ENCODE measurements at places on chromosomes 11 and 22.

DNA sequence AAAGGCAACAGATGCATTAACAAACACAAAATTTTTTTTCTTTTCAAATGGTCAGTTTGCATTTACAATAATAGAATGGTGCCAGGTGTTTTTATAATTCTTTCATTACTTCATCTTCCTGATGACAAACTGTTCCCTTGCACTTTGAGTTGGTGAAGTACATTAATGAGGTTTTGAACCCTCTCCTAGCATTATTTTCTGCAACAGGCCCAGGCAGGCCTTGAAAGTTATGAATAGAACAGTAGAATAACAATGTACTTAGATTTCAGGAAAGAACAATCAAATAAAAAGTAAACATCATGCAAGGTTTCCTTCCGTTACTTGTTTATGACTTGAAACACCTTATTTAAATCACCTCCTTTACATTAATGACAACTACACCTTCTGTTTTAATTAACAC, 9.6 kb downstream of the BTG4 start:
- DNase-seq, result no peak

GRCh38 chr11:107706531-107706930, 5.3 kb downstream of the SLN start:
- no peak for DNase-seq

GRCh38 chr11:120020486-120020885, 117.4 kb downstream of the TRIM29 start:
- no peak for DNase-seq

DNA sequence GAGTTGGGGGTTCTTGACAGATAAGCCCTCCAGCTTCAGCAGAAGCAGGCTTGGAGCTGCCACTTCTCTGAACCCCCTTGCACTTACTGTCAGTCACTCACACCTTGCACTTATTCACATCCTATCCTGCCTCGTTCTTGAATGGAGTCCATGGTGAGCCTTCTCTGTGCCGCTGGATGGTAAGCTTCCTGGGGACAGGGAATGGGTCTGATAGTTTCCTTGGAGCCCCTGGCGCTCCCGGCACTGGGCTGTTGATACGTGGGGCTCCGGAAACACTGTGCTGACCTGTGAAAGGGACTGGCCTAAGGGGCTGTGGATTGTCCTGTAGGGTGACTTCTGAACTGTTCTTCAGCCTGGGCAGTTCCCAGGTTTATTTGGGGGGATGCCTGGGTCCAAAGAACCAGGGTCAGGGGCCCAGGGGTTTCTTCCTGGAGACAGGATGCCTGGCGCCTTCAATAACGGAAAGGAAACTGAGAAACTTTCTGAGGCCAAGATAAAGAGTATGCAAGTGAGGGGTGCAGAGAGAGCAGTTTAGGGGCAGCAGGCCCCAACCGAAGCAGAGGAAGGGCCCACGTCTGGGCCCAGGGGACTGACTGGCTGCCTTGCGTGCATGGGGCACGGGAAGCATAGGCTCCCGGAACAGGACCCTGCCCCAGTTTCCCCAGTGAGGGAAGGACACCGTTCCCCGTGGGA, 709 bp upstream of the ST3GAL4 start:
- no peak for DNase-seq

- DNase-seq, result no peak
These were observed 4.9 kb downstream of the STIM1 start for GRCh38 chr11:3860375-3860774.

DNA sequence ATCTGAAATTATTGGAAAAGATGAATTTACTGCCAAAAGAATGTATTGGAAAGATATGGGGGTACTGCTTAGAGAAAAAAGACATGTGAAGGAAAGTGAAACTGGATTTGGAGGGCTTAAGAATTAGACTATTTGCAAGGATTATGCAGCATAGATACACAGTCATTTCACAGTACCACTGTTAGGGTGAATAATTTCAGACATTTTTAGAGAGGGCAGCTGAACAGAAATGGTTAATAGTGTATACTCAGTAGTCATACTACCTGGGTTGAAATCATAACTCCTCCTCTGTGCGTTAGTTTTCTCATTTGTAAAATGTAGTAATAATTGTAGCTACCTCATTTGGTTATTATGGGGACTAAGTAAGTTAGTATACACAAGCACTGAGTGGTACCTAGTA, 33.0 kb downstream of the GAS2 start:
- DNase-seq, result no peak

DNA sequence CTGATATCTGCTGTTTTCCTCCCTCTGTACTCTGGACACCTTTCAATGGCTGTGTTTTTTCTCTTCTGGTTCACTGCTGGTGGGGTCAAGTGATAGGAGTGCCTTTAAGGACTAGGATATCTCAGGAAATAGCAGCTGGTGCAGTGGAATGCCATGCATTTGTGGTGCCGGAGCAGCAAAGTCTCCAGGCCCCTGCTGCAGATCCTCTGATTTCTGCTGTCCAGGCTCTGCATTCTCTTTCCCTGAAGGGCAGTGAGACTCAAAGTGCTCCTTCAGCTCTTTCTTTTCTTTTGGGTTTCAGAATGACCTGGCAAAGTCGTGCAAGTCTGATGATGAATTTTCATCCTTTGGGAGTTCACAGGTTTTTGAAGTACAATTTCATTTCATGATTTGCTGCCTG, 774.3 kb downstream of the FAM181B start:
- no peak for DNase-seq

GRCh38 chr11:129788278-129788677, 27.4 kb upstream of the TMEM45B start:
- DNase-seq, result no peak

- no peak for DNase-seq
These were observed 10.4 kb downstream of the AP1B1 start for GRCh38 chr22:29377979-29378378.

DNA sequence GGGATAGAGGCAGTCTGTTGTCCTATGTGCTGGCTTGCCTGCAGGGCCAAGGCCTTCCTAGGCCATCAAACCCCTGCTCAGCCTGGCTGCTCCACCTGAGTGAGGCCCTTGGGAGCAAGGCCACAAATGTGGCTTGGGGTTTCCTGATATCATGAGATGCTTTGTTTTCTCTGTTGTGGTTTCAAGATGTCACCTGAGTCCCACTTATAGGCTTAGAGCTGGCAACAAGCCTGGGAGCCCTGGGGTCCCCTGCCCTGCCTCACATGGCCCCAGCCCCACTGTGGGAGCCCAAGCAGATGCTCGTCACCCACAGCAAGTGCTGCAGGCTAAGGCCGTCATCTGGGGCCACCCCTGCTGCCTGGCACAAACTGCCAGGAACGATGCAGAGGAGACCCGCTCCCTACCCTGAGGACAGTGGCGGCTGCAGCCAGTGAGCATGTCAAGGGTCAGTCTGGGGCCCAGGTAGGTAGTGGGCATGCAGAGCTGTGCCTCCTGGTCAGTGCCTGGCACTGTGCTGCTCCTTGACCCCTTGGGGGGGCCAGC, 75.4 kb upstream of the KCNQ1OT1 start:
- DNase-seq, result no peak

DNA sequence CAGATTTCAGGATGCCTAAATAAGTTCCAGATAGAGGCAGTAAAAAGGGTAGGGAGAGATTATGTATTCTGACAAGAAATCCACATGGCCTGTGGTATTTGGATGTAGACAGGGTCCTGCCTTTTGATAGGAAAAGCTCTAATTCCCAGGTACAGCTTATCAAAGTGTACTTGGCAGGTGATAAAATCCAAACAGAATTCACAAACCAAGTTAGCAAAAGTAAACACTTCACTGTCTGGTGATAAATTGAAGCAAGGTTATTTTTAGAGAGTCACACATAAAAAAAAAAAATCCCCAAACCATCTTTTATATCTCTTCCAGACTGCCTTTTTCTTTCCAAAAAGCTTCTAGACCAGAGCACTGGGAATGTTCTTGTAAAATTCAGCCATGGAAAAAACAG, 5.7 kb downstream of the CBLIF start:
- no peak for DNase-seq

DNA sequence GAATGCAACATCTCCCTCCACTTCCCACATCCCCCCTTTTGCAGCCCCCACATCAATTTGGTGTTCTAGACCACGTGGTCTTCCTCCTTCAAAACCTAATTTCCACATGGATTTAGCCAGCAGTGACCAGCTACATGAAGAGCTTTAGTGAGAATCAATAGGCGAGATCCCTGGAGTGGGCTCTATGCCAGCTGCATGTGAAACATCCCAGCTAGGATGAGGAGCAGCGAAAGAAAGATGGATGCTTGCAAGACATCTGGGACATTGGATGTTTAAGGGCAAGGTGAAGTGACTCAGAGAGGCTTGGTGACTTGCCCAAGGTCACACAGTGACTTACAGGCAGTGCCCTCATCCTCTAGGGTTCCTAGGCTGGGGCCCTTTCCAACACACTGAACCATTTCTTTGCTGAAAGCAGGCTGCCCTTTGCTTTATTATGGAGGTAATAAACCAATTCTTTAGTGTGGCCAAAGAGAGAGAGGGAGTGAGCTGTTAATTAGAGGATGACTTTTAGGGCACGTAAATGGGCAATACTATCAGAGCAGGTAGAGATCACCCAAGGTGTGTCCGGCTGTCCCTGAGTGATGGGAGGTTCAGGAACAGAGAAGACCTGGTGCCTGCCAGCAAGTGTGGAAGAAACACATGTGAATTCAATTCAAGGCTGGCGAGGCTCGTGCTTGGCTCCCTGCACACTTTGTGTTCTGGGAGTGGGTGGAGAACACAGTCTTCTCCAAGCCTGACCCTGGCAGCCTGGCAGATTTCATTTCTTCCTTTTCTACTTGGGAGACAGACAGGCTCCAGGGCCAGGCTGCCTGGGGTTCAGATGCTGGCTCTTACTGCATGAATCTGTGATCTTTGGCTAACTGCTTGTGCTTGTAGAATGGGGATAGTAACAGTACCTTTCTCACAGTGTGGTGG, 24.0 kb downstream of the TSPAN18 start:
- DNase-seq, result no peak

- no peak for DNase-seq
These were observed 25.0 kb downstream of the SWAP70 start for GRCh38 chr11:9688716-9689511.

DNA sequence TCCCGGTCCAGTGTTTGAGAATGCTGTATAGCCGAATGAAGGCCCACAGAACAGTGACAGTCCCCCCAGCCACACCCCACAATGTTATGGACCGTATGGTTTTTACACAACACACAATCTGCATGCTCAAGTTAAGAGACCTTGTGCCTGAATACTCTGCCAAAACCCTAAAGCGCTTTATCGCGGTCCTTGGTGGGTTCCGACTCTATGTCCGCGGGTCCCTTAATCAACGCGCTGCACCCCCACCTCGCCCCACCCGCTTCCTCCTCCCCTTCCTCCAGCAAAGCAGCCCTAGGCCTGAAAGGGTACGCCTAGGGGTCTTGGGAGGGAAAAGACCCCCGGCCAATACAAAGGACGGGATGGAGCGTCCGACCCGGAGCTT, 442 bp downstream of the COPB1 start:
- no peak for DNase-seq

- DNase-seq, result peak; percentile 50
These were observed at the start of gene IFITM1 for GRCh38 chr11:313787-314553. Gene IFITM1, plus strand, starts transcription at chr11:314040. Its CDS starts 131 bp downstream, at chr11:314171.

DNA sequence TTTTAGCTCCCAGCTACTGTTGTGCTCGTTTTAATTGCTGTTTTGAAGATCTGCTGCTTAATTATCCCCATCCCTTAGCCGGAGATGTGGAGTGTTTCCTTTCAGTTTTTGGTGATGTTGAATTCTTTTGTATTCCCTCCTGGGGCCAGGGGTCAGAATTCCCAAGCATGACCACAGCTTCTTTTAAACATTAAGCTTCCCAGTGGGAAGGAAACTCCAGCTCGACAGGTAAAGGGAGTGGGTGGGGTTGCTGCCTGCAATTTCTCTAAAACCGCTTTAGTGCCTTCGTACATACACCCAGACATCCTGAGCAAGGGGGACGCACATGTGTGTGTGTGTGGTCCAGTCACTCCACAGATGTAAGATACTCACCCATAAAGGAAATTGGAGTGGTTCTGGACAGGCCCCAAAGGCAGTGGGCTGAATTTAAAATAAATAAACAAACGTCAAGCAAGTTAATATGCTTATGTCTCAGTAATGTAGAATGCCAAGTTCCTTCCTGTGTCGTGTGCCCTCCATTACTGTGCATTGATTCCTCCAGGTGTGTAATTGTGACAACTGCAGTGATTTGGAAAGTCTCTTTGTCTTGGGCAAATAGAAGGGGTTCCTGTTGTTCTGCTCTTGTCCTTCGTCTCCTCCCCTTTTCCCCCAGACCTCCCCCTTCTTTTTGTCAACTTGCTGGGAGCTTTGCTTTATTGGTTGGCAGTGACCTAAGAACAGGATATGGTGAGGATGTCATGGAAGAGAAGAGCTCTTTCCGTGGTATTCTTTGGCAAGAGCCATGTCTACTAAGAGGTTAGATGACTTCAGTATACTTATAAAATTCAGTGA, 19.2 kb upstream of the ADSL start:
- DNase-seq, result no peak

DNA sequence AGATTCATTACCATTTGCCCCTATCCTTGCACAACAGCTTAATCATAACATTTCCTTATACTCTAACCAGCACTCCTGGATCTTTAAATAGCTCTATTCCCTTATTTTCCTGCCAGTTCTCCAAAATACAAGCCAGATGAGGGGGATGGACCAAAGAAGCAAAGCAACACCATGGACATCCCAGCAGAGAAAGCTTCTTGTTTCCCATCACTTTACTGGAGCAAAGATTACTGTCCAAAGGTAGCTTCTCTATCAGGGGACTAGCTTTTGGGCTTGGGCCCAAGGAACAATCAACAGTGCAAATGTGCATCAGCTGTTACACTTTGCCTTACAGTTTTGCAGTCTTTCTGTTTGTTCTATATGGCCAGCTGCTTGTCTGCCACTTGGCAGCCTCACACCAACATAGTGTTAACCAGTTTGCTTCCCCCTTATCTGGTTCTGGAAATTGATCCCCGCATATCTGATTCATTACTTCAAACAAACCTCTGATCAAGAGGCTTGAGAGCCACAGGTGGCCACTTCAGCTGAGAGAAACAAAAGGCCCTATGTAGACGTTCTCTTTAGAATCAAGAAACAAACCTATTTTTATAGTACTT, 814.3 kb downstream of the METTL15 start:
- no peak for DNase-seq

GRCh38 chr11:71453918-71454304, 908 bp downstream of the NADSYN1 start:
- DNase-seq, result no peak
